ENCODE measurements at places on chromosomes 4 and X.
A peak's percentile ranks its signal among the peaks of the same experiment; 100 is the strongest.

DNA sequence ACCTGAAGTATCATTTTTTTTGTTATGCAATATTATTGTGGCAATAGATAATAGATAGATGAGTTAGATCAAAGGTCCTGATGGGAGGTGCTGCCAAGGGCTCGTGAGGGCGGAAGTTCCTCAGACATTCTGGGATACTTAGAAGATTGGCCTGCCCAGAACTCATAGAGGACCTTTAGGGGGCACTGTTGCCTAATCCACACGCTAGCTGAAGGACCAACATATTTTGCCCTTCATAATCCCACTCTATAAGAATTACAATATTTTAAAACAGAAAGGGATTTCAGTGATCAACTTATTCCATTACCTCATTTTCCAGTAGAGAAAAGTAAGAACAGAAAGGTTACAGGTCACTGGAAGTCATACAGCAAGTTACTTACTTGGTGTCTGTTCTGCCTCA lies 22.9 kb upstream of the COX7B2 start:
- DNase-seq, result peak; percentile 15

GRCh38 chr4:80685214-80685613 lies 345.3 kb upstream of the BMP3 start:
- peak; percentile 2 for DNase-seq

DNA sequence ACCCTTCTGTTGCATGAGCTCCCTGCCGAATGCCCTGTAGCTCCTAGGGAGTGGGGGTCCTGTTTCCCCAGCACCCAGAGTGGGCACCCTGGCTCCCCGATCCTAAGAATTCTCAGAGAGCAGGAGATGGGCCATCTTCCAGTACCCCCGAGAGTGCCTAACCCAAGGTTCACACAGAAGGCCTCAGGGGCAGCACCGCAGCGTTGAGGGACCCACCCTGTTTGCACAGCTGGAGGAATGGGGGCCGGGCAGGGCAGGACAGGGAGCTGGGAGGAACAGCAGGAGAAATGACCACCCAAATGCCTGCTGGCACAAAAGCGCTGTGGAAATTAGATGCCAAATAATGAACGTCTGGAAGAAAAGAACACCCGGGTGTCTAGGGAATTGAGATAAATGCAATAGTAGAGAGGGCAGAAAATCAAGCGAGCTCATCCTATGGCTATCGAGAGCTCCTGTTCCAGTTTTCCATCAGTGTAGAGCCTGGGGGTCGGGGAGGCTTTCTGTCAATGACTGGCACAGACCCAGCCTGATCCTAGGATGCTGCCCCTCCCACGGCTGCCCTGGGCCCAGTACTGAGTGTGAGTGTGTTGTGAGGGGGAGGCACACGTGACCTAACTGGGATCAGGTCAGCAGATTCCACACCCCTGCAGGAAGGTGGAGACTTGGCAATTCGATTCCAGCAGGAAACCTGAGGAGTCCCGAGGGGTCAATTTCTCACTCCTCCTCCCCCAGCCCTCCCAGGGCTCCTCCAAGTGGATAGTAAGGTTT lies 25.7 kb downstream of the SEPTIN6 start:
- no peak for DNase-seq

GRCh38 chrX:122777766-122778165 lies 406.3 kb upstream of the GRIA3 start:
- no peak for DNase-seq

DNA sequence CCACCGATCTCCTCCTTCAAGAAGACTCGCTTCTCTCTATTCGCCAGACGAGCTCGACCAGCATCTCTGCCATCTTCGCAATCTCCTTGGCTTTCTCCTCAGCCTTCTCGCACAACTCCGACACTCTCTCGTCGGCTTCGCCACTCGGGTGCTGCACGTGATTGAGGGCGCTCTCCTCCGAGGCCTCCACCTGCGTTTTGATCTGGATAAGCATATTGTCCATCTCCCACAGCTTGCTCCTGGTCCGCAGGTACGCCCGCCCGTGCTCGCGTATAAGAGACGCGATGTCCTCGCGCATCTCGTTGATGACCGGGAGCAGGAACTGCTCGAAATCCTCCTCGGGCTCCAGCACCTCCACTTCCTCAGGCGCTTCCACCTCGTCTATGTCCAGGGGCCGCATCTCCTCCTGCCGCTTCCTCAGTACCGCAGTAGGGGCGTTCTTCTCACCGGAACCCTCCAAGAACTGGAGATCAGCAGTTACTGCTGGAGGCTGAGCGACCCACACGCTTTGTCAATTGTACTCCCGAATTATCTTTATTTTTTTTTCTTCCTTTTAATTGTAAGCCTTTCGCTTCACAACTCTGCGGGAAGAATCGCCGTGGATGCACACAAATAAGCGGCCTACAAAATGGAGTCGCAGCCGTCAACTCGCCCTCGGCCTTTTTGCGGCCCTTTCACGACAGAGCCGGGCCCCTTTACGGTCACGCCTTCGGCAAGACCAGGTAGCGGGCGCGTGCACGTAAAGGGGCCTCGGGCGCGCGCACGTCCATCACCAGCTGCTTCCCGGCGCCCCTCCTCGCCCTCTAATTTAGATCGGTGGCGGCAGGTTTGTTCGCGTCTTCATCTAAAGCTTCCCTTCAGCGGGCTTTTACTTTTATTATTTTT lies at the start of gene MRFAP1L1:
TSS of gene MRFAP1L1 (minus strand) at position 636 of the 885 bp plus-strand sequence. CDS start at position 400, 236 bp downstream.
- DNase-seq, result peak; percentile 89

- DNase-seq, result no peak
Observed at GRCh38 chrX:42519666-42520231, 258.2 kb downstream of the PPP1R2C start.
